ENCODE measurements at places on chromosomes 4 and X.

DNA sequence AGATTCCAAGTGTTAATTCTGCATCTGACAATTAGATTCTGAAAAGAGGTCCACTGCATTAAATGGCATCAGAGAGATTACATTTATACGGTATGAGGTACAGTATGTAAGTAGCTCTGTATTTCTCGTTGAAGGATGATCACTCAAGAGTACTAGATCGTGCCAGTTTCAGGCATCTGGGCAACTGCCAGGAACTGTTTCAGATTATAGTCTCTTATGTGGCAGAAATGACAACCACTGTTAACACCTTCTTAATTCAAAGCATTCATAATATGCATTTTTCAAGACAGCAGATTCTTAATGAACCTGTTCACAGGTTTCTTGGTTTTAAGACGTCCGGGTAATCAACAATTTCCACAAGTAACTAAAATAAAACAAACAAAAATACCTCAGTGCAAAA is 1.6 kb downstream of the ANKRD50 start:
- no peak for DNase-seq

GRCh38 chr4:77007358-77008230 is 58.0 kb downstream of the SEPTIN11 start:
- DNase-seq, result no peak

DNA sequence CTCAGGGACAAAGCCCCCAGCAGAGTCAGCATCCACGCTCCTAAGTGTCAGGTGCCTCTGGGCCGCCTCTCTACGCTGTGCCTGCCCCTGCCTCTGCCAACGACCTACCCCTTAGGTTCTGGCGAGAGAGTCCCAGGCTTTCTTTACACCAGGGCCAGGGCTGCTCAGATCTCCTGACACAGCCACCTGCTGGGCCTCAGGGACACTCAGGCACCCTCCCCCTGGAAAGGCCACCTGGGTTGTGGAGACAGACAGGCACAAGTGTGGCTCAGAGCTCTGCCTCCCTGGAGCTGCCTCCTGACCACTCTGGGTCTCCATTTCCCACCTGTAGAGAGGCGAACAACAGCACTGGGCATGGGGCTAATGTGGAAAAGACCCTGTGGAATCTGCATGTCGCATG is 90.0 kb upstream of the ADRA2C start:
- no peak for DNase-seq

DNA sequence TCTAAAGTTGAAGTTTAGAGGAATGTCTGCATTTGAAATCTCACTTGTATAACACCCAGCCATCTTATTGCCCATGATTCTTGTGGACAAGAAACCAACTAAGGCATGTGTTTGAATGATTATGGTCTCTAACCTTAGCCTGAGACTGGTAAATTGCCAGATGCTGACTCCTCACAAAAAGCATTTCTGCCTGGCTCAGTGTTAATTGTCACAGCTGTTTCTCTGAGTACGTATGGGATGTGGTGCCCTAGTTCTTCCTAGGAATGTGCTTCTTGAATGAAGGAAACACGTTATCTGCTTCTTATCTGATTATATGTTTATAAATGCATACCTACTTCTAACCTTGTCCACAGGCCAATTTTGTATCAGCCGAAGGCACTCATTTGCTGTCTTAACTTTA is 63.1 kb upstream of the NDP start:
- no peak for DNase-seq

DNA sequence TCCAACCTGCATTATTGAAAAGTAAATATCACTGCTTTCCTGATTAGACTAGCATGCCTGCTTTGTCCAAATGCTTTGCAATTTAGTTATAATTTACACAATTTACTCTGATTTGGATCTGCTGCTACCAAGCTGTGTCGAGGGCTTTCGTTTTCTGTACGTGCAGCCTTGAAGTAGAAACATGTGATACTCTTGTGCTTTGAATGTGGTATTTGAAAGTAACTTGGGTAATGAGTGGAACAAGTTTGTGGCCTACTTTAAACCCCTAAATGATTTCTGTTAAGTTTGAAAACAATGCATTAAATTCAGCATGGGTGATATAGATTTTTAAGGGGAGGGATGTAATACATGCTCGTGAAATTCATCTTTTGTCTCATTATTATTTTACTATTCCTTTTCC is 240.7 kb downstream of the IQCM start:
- no peak for DNase-seq

- no peak for DNase-seq
Measured at GRCh38 chr4:960140-960635, 13.2 kb downstream of the DGKQ start.

DNA sequence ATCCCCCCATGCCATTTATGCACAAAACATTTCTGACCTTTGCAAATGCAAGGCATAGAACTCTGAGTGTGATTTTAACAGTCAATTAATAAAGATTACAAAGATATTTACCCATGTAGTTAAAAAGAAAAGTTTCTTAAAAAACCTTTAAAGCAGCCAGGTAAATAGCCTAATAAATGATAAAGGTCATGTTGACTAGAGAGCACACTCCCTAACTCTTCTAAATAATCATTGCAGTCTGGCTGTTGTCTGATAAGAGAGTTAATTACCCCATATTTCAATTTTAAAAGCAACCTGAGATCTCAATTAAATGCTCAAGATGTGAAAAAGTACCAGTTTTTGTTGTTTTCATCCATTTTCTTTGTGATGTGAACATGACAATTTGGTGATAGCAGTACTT is 291.5 kb upstream of the SMIM31 start:
- no peak for DNase-seq

DNA sequence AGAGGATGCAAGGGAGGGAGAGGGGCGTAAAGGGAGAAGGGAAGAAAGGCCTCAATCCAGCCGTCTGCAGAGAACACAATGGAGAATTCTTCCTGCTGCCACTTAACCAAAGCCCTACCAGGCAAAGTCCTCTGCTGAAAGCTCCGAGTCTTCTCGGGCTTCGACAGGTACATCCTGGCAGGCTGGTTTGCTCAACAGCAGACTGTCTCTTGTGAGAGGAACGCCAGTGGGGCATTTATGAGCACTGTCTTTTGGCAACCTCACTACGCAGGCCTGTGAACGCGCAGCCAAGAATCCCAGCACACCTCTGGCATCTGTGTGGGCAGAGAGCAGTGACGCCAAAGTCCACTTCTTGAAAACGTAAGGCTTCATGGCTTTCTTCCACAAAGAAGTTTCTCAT is 207.5 kb upstream of the FAM9B start:
- DNase-seq, result no peak

- DNase-seq, result no peak
Measured at GRCh38 chrX:81708487-81708886, 506.6 kb downstream of the SH3BGRL start.

Data from SHP77 (cell line).